ENCODE measurements at places on chromosomes 6 and 20.
A peak's percentile ranks its signal among the peaks of the same experiment; 100 is the strongest.

DNA sequence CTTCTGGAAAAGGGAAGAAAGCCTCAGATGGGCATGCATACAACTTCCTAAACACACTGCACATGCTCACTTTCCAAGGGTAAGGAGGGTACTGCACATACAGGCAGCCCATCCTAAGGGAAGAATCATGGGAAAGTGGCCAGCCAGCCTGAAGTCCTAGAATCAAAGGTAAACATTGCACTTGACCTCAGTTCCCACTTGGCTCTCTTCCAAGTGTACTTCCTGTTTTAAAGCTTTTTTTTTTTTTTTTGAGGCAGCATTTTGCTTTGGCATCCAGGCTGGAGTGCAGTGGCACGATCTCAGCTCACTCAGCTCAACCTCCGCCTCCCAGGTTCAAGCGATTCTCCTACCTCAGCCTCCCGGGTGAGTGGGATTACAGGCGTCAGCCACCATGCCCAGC is 225.3 kb upstream of the EPHA7 start:
- no peak for DNase-seq

- DNase-seq = no peak
Observed at GRCh38 chr20:38406476-38406875, 28.7 kb downstream of the SNHG17 start.

- no peak for DNase-seq
Observed at GRCh38 chr6:112665114-112665513, 318.0 kb downstream of the RFPL4B start.

DNA sequence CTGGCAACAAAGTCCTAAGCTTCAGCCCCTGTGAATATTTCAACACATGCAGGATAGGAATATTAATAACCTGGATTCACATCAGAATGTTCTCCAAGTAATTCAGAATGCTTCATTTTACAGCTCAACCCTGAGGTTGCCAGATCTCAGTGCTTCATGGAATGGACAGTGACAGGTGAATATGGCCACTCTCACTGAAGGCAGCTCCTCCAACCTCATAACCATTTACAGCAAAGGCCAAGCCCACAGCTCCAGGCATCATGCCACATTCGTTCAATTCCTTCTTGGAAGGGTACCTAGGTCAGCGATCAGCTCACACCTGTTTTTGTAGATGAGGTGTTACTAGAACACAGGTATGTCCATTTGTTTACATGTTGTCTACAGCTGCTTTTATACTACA is 17.1 kb downstream of the CLIC5 start:
- DNase-seq = no peak

DNA sequence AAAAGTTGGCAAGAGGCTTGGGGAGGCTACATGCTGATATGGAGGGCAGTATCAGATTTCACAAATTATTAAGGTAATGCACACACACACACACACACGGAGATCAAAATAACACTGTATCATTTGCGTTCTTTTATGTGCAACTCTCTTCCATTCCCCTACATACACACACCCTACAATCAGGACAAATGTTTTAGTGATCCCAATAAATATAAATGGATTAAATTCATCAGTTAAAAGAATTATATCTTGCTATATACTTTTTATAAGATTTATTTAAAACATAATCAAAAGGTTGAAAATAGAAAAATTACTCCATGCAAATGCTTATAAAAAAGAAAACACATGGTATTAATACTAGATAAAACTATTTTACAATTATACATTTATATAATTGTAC is 25.9 kb downstream of the TMX4 start:
- no peak for DNase-seq

- no peak for DNase-seq
Observed at GRCh38 chr6:109767961-109768360, 76.9 kb downstream of the FIG4 start.

DNA sequence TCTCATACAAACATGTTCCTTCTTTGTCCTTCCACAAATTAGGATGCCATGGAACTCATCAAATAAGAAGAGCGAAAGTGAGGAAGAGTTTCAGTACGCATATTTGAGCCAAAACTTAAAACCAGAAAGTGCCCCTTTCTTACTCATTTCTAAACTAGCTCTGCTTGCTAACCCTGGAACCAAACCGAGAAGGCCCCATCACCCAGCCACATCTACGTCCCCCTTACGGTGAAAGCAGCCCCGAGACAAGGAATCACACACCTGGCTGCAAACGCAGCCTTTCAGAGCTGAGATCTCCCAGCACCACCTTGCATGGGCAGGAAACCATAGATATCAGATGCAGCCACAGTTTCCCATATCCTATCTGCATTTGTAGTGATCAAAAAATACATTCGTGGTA is 28.5 kb downstream of the TRERF1 start:
- peak; percentile 11 for DNase-seq

GRCh38 chr20:64082820-64083377 is 1.3 kb downstream of the LKAAEAR1 start:
- DNase-seq = no peak

GRCh38 chr6:56477241-56477640 is 165.4 kb downstream of the DST start:
- DNase-seq = no peak

GRCh38 chr6:52590152-52590891 is 13.5 kb upstream of the TRAM2 start:
- no peak for DNase-seq

- DNase-seq = no peak
Observed at GRCh38 chr20:41386502-41387427, 20.1 kb upstream of the EMILIN3 start.

GRCh38 chr20:39468703-39469102 is 506.6 kb downstream of the DHX35 start:
- no peak for DNase-seq

GRCh38 chr6:161598896-161599295 is 325.0 kb upstream of the AGPAT4 start:
- DNase-seq = no peak

DNA sequence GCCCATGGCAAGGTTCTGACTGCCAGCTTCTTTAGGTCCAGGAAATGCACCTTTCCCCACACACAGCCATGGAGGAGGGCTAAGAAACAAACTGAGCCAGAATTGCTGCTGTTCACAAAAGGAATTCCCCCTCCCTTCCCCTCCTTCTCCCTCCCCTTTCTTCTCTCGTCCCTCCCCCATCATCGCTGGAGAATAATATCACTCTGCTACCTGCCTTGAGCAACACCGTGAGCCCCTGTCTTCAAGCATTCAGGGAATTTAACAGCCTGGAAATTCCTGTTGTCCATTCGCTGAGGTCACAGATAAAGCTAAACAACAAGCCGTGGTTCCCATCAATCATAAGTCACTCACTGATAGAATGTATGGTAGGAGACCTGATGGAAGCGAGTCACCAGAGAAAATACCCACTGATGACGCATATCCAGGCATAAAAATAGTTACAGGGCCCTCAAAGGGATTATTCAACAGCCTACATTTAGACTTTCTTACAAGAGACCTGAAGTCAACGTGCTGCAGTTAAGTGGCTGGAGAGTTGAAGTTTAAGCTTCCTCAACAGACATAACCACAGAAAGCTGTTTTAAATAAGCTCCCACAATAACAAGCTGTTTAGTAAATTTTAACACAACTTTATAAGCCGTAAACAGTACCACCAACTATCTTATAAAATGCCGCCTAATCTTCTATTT is 59.7 kb downstream of the HIVEP2 start:
- DNase-seq = no peak

DNA sequence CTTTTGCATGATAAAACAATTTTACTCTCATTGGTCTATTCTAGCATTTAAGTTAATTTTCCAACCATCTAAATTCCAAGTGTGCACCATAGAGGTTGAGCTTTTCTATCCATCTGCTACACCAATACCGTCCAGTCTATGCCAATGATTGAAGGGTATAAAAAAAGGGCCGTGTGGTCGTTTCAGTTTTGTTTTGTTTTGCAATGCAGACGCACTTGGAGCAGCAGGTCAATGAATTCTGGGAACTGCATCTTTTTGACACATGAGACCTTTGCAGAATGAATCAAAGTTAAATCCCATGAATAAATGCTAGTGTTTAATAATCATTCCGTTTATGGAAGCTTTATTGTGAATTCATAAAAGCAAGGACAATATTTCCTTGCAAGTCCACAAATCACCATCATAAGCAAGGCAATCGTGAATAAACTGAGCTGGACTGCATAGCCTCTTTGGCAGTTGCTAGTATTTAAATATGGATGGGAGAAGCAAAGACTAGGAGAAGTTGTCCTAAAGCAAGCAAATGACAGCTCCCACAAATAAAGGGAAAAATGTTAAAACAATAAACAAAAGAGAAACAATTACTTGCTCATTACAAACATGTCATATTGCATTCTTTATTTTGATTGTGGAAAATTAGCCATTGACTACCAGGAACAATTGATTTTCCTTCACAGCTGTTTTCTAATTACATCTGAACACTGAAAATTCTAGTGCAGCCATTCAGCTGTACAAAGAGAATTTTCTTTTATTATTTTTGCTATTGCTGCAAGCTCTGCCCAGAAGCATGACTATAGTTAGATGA is 649.7 kb upstream of the GJE1 start:
- no peak for DNase-seq

DNA sequence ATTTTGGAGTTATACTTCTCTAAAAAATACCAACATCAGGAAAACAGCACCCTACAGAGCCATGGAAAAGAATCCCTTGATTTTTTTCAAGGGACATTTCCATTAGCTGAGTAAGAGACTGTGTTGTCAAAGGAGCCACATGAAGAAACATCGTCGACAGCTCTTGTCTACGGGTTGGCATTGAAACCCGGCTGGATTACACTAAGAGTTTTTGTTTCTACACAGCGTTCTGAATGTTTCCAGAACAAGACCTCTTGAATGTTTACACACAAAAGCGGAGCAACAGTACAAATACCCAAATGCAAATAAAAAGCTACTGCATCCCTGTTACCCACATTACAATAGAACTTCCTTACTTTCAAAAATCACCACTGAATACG is 2.4 kb upstream of the MYLK4 start:
- no peak for DNase-seq

- DNase-seq = no peak
Observed at GRCh38 chr20:47725248-47725973, 59.9 kb downstream of the SULF2 start.

DNA sequence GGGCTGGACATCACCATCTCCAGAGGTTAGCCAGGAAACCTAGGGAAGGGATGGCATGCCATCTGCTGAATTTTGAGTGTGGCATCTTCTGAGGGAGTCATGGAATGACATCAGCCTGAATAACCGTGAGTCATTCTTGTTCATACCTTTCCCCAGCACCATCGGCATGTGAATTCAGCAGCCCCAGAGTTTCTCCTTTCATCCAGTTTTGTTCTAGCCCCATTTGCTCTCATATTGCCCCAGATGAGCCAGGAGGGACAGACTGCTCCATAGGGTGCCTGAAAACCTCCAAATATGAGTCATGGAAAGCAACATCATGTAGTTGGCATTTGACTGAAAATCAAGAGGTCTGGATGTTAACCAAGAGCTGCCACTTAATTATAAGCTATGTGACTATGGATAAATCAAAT is 219.2 kb upstream of the SGK1 start:
- DNase-seq = no peak

DNA sequence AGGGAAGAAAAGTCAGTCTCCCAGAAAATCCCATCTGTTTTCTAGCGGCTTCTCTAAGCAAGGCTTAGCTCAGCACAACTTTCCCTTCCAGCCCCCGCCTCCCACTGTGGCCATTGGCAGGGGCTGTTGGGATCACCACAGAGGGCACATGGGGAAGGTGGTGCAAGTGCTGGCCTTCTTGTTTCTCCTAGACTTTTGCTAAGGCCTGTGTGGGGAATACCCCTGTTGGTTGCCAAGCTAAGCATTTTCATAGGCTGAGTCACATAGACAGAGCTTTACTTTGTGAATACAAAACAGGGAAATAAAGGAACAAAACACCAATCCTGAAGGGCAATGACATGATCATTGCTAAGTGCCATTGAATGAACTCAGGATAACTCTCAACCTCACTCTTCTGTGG is 32.4 kb upstream of the TIAM2 start:
- no peak for DNase-seq

DNA sequence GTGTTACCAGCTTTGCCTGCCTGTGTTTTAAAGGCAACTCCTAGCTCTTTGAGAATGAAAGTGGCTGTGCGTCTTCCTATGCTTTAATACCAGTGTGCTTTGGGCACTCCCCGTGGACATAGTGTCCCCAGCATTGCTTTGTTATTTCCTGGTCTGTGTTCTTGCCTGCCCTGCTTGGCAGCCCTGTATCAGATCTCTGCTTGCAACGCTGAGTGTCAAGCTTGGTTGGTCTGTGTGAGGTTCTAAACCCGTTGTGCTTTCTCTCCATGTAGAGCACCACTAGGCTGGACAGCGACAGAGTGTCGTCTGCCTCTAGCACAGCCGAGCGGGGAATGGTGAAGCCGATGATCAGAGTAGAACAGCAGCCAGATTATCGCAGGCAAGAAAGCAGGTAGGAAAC is 80.2 kb downstream of the AFDN start:
- DNase-seq = no peak

- no peak for DNase-seq
Observed at GRCh38 chr6:134738211-134738885, 211.6 kb downstream of the ALDH8A1 start.

DNA sequence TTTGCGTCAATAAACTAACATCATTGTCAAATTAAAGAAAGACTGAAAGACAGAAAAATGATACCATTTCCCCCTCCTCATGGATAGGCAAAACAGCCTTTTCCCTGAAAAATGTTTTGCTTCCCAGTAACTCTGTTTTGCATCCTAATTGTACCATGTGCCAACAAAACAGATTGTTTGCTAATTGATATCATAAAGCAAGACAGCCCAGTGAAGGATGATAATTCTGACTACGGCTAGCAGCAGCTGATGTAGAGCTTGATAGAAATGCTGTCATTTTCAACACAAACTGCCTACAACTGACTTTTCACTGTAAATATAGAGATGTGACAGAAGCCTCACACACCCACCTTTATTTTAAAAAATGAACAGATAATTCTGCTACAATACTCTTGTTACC is 1061.6 kb downstream of the HACE1 start:
- DNase-seq = no peak

DNA sequence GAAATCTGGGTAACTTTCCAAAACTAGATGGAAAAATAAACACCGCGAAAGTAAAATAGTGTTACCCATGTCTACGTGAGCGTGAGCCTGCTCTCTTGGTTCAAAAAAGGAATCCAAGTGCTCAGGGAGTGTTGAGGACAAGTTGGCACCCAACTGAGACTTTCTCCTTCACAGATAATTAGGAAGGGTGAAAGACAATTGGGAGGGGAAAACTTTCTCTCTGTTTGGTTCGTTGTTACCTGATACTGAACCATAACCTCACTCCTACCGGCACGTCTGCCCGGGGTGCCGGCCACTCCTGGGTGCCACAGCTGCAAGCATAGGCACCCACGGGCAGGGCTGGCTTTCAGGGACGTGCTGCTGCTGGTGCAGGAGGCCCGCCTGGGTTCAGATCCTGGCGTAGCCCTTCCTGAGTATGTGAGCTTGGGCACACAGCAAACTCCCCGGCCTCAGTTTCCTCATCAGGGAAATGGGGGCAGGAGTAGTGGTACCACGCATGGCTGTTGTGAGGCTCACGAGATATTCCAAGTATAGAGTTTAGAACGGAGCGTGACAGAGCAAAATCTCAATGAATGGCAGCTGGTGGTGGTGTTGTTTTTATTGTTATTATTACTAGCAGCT is 38.2 kb upstream of the PMEPA1 start:
- DNase-seq = no peak

All from ascending aorta (tissue), 2 donors.